ENCODE measurements at places on chromosomes 5 and 9.

- no peaks in the 10 kb centered on the region for H3K36me3 ChIP-seq
- no peak for DNase-seq
- no peak overlapping the region for H3K27ac ChIP-seq
- H3K4me3 ChIP-seq = no peak overlapping the region
- H3K4me1 ChIP-seq = no peaks in the 10 kb centered on the region
Observed at GRCh38 chr9:134972140-134972539, 54.4 kb upstream of the FCN1 start.

DNA sequence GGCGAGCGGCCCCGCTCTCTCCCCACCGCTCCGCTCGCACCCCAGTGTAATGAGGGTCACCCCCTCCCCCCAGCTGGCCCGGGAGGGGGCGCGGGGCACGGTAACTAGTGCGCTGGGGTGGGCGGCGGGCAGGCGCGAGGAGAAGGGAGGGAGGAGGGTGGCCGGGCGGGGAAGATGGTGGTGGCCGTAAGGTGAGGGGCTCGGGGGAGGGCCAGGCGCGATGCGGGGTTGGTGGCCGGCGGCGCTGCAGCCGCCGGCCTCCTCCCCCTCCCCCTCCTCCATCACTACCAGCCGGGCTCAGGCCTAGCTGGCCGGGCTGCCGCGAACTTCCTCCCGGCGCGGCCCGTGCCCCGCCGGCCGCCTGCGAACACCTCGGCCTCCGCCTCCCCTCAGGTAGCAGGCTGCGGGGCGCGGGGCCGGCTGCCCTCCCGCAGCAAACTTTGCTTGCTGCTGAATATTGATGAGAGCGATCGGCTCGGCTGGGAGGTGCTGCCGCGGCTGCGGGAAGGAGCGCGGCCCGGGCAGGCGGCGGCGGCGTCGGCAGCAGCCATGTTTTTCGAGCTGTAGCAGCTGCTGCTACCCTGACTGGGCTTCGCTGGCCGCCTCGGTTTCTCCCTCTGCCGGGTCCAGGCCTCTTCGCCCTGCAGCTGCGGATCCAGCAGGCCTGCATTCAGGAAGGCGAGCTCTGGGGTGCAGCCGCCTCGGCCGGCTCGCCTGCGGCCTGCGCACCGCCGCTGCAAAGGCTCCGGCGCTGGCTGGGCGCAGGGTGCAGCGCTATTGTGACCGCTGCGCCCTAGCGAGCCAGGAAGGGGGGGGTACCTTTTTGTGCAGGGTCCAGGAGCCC, 502 bp downstream of the NSD1 start:
- peak; percentile 41 for DNase-seq
- peak overlapping the region; percentile 78 for H3K27ac ChIP-seq
- H3K36me3 ChIP-seq = no peaks in the 10 kb centered on the region
- H3K4me3 ChIP-seq = peak overlapping the region; percentile 88
- peaks cover 21% of the 10 kb centered on the region for H3K4me1 ChIP-seq
- H3K27me3 ChIP-seq = no peaks in the 10 kb centered on the region

- H3K27ac ChIP-seq = no peak overlapping the region
- no peaks in the 10 kb centered on the region for H3K27me3 ChIP-seq
- DNase-seq = no peak
- H3K36me3 ChIP-seq = peaks cover 6% of the 10 kb centered on the region
Observed at GRCh38 chr5:96783326-96783725, 24.4 kb downstream of the ERAP1 start.

DNA sequence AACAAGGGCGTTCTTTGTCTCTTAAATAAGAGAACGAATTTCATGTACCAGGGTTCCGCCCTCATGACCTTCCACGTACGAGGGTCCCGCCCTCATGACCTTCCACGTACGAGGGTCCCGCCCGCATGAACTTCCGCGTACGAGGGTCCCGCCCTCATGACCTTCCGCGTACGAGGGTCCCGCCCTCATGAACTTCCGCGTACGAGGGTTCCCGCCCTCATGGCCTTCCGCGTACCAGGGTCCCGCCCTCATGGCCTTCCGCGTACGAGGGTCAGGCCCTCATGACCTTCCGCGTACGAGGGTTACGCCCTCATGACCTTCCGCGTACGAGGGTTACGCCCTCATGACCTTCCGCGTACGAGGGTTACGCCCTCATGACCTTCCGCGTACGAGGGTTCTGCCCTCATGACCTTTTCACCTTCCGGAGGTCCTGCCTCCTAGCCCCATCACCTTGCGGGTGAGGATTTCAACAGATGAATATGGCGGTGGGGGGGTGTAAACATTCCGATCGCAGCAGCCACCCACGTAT, 273.9 kb upstream of the ADAMTS16 start:
- H3K27ac ChIP-seq = no peak overlapping the region
- H3K36me3 ChIP-seq = no peaks in the 10 kb centered on the region
- H3K4me1 ChIP-seq = no peaks in the 10 kb centered on the region
- DNase-seq = no peak

GRCh38 chr5:130227699-130228098, 323.4 kb downstream of the CHSY3 start:
- no peaks in the 10 kb centered on the region for H3K36me3 ChIP-seq
- DNase-seq = no peak
- H3K27me3 ChIP-seq = no peaks in the 10 kb centered on the region
- H3K27ac ChIP-seq = no peak overlapping the region
- H3K4me1 ChIP-seq = no peaks in the 10 kb centered on the region

All from colonic mucosa (tissue), 4 donors.